Activated T-helper 17 cell treated with anti-CD3 and anti-CD28 coated beads, Interleukin-2, amount 50 U/mL, for 72 hours (primary cell): ENCODE measurements at places on chromosomes 7 and 10.

DNA sequence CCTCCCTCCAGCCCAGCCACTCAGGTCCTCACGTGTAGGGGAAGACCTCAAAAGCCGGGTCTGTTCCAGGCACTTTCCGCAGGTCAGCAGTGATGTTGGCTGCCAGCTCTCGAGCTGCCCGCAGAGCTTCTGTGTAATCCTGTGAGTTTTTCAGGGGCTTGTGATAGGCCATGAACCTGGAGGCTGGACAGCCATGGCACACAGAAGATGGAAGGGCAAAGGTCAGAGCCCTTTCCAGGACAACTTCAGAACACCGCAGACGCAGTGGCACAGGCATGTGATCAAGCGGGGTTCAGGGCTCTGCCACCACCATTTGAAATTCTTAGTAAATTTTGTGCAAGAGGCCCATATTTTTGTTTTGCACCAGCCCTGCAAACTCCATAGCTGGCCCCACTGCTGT is 24.0 kb downstream of the NPC1L1 start:
- no peak for ATAC-seq
- H3K36me3 ChIP-seq, result no peaks in the 10 kb centered on the region
- peaks cover 7% of the 10 kb centered on the region for H3K27me3 ChIP-seq
- H3K4me1 ChIP-seq, result no peaks in the 10 kb centered on the region

GRCh38 chr7:92622685-92623084 is 32.5 kb upstream of the FAM133B start:
- peak overlapping the region; percentile 71 for H3K4me3 ChIP-seq
- H3K4me1 ChIP-seq, result peaks cover 49% of the 10 kb centered on the region
- no peaks in the 10 kb centered on the region for H3K27me3 ChIP-seq
- no peak for ATAC-seq

- no peak overlapping the region for H3K27ac ChIP-seq
- no peaks in the 10 kb centered on the region for H3K36me3 ChIP-seq
- H3K4me1 ChIP-seq, result no peaks in the 10 kb centered on the region
- ATAC-seq, result no peak
These were observed 205.8 kb upstream of the LYZL1 start for GRCh38 chr10:29083096-29083495.

- no peaks in the 10 kb centered on the region for H3K4me1 ChIP-seq
- H3K27me3 ChIP-seq, result no peaks in the 10 kb centered on the region
- no peak overlapping the region for H3K4me3 ChIP-seq
These were observed 79.9 kb upstream of the AGR3 start for GRCh38 chr7:16961641-16962040.

GRCh38 chr7:67484244-67484751 is 487.7 kb downstream of the TYW1 start:
- H3K27me3 ChIP-seq, result peaks cover 9% of the 10 kb centered on the region
- no peaks in the 10 kb centered on the region for H3K4me1 ChIP-seq
- ATAC-seq, result no peak

GRCh38 chr10:51685768-51686167 is 13.6 kb downstream of the CSTF2T start:
- no peaks in the 10 kb centered on the region for H3K4me1 ChIP-seq
- no peak overlapping the region for H3K27ac ChIP-seq
- no peaks in the 10 kb centered on the region for H3K36me3 ChIP-seq
- no peak overlapping the region for H3K4me3 ChIP-seq
- peaks cover 10% of the 10 kb centered on the region for H3K27me3 ChIP-seq

- no peaks in the 10 kb centered on the region for H3K27me3 ChIP-seq
- H3K4me3 ChIP-seq, result no peak overlapping the region
- H3K4me1 ChIP-seq, result peaks cover 10% of the 10 kb centered on the region
- peak; percentile 76 for ATAC-seq
These were observed 2.1 kb downstream of the ADD3 start for GRCh38 chr10:110009736-110010475.

GRCh38 chr7:18387191-18387735 is 108.3 kb upstream of the HDAC9 start:
- no peaks in the 10 kb centered on the region for H3K4me1 ChIP-seq
- H3K4me3 ChIP-seq, result no peak overlapping the region
- ATAC-seq, result no peak
- no peaks in the 10 kb centered on the region for H3K36me3 ChIP-seq
- H3K27me3 ChIP-seq, result peaks cover 4% of the 10 kb centered on the region
- H3K27ac ChIP-seq, result no peak overlapping the region

DNA sequence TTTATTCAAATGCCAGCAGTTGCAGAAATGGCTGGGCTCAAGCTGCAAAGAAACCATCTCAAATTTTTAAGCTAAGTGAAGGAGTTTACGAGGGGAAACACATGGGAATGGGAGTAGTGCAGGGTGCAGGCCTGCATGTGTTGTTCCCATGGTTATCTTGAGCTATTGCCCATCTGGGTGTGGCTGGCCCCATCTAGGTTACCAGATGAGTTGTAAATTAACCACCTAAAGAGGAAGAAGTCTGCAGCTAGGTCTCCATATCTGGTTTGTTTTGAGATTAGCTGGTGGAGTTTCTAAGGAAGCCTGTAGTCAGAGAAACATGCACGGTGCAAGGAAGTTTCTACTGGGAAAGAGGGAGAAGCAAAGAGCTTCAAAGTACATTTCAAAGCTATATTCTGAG is 23.3 kb upstream of the STEAP2 start:
- ATAC-seq, result no peak
- no peak overlapping the region for H3K27ac ChIP-seq
- no peaks in the 10 kb centered on the region for H3K4me1 ChIP-seq
- no peaks in the 10 kb centered on the region for H3K27me3 ChIP-seq

- H3K27ac ChIP-seq, result no peak overlapping the region
- no peaks in the 10 kb centered on the region for H3K4me1 ChIP-seq
- no peak for ATAC-seq
- H3K36me3 ChIP-seq, result no peaks in the 10 kb centered on the region
- no peak overlapping the region for H3K4me3 ChIP-seq
These were observed 457.3 kb downstream of the ETV1 start for GRCh38 chr7:13532028-13532753.

DNA sequence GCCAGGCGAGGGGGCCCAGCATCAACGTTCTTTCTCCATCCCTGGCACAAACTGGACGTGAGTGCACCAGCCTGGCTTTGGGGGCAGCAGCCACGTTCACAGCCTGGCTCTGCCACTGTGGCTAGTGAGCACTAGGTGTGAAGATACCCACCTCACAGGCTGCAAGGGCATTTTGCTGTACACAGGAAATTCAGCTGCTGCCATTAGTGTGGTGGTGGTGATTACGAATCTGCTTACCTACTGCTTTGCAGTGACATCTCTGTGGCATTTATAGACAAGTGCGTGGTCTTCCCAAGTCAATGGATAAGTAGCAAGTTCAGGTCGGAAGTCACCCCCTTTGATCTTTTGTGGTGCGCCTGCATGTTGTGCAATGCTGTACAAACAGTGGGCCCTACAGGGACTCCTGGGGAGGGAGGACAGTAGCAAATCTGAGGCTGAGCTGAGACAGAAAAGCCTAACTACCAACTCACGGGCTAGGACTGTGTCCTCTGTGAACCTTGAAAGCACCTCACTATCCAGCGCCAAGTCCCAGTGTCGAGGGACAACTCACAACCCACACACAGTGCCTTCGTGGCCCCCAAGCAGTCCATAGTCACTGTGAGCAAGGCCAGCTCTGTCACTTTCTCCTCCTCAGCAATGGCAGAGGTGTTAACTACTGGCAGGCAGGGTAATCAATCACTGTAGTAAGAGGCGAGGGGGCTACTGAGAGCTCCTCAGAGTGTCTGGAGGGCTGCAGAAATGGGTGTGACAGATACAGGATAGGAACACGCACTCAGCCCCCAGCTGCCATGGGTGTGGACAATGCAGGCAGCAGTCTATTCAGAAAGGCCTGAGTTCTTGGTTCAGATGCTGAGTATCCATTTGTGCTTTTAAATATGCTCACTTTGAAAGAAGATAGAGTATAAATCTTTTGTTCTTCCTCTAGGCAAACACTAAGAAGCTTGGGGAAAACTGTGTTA is 17.0 kb upstream of the MMP21 start:
- no peak for ATAC-seq
- no peaks in the 10 kb centered on the region for H3K27me3 ChIP-seq
- H3K4me3 ChIP-seq, result no peak overlapping the region
- H3K27ac ChIP-seq, result no peak overlapping the region
- no peaks in the 10 kb centered on the region for H3K4me1 ChIP-seq
- peaks cover 52% of the 10 kb centered on the region for H3K36me3 ChIP-seq

GRCh38 chr7:14717816-14718215 is 184.7 kb downstream of the DGKB start:
- H3K36me3 ChIP-seq, result no peaks in the 10 kb centered on the region
- H3K4me3 ChIP-seq, result no peak overlapping the region
- no peak for ATAC-seq
- H3K4me1 ChIP-seq, result peaks cover 5% of the 10 kb centered on the region
- no peaks in the 10 kb centered on the region for H3K27me3 ChIP-seq

- H3K27ac ChIP-seq, result peak overlapping the region; percentile 57
- H3K27me3 ChIP-seq, result peaks cover 3% of the 10 kb centered on the region
- peaks cover 5% of the 10 kb centered on the region for H3K4me1 ChIP-seq
- H3K36me3 ChIP-seq, result no peaks in the 10 kb centered on the region
These were observed 101.9 kb upstream of the PIP4K2A start for GRCh38 chr10:22816298-22816653.

DNA sequence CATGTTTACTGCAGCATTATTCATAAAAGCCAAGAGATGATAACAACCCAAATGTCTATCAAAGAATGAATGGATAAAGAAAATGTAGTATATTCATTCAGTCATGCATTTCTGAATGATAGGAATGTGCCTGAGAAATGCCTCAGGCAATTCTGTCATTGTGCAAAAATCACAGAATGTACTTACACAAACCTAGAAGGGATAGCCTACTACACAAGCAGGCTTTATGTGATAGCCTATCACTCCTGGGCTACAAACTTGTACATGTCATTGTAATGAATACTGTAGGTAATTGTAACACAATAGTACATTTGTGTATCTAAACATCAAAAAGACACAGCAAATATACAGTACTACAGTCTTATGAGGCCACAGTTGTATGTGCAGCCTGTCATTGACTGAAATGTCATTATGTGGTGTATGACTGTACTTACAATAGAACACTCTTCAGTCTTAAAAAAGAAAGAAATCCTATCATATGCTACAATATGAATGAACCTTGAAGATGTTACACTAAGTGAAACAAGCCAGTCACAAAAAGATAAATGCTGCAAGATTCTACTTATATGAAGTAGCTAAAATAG is 141.8 kb upstream of the GPR22 start:
- no peak for ATAC-seq
- no peaks in the 10 kb centered on the region for H3K27me3 ChIP-seq
- H3K4me1 ChIP-seq, result peaks cover 12% of the 10 kb centered on the region
- H3K4me3 ChIP-seq, result no peak overlapping the region

DNA sequence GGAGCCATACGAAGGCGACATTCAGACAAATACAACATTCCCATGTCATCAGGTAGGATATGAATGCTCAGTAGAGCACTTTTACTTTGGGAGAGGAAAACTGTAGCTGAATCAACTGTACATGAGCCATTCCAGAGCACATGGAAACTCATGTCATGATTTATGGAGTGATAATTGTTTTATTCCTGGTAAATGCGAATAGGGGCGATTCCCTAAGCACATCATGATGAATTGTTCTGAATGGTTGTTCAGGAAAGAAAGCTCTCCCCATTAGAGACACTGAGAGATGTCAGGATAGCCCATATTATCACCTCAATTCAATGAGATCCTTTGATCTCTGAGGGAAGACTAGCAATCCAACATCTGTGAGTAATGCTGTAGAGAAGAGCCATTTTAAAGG is 243.6 kb downstream of the FOXP2 start:
- no peaks in the 10 kb centered on the region for H3K36me3 ChIP-seq
- H3K4me3 ChIP-seq, result no peak overlapping the region
- no peak overlapping the region for H3K27ac ChIP-seq
- ATAC-seq, result no peak
- peaks cover 4% of the 10 kb centered on the region for H3K4me1 ChIP-seq

- H3K4me1 ChIP-seq, result peaks cover 10% of the 10 kb centered on the region
- H3K36me3 ChIP-seq, result peaks cover 22% of the 10 kb centered on the region
- no peak for ATAC-seq
- H3K27me3 ChIP-seq, result no peaks in the 10 kb centered on the region
- H3K4me3 ChIP-seq, result no peak overlapping the region
- H3K27ac ChIP-seq, result no peak overlapping the region
These were observed 37.0 kb downstream of the GPR22 start for GRCh38 chr7:107506674-107507339.

- peaks cover 10% of the 10 kb centered on the region for H3K27me3 ChIP-seq
- ATAC-seq, result no peak
- no peaks in the 10 kb centered on the region for H3K4me1 ChIP-seq
- H3K27ac ChIP-seq, result no peak overlapping the region
- no peak overlapping the region for H3K4me3 ChIP-seq
These were observed 35.1 kb upstream of the WIPF3 start for GRCh38 chr7:29771081-29771816.

- peaks cover 51% of the 10 kb centered on the region for H3K36me3 ChIP-seq
- no peak for ATAC-seq
- peaks cover 10% of the 10 kb centered on the region for H3K4me1 ChIP-seq
These were observed 186.1 kb downstream of the MLLT10 start for GRCh38 chr10:21720090-21720489.
